ENCODE measurements at places on chromosomes 6 and 20. TPM values are rescaled to one million over a fixed set of nuclear protein-coding genes. Genes with fewer than 3 reads are reported as not detected.

DNA sequence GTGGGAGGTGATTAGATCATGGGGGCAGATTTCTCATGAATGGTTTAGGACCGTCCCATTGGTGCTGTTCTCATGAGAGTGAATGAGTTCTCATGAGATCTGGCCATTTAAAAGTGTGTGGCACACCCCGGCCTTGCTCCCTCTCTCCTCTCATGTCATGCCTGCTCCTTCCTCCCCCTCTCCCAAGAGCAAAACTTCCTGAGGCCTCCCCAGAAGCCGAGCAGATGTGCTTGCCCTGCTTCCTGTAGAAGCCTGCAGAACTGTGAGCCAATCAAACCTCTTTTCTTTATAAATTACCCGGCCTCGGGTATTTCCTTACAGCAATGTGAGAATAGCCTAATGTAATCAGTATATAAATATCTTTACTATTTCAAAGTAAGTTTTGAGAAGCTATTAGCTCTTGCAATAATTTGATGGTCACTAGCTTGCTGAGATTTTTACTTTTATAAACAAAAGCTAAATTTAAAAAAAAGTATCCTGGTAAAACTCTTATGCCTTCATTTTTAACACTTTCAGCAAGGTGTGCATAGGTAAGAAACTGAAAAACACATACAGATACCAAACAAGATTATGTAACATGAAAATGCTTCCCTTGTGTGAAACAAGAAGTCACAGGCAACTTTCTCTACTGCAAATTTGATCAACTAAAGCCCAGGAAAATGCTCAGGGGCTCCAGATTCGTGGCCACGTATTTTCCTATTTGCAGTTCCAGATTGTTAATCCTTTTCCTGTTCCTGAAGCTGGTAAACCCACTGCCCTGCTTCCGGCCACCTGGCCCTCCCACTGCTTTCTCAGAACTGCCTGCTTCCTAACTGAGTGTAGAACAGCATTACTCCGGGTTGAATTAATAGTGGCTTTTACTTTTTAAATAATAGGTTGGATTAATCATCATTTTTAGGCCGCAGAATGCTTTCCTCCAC, 395.1 kb upstream of the CNR1 start:
- no peak overlapping the region for H3K27ac ChIP-seq
- H3K4me3 ChIP-seq: no peak overlapping the region
- DNase-seq: no peak
- H3K4me1 ChIP-seq: no peaks in the 10 kb centered on the region
- H3K36me3 ChIP-seq: no peaks in the 10 kb centered on the region
- H3K27me3 ChIP-seq: no peaks in the 10 kb centered on the region

DNA sequence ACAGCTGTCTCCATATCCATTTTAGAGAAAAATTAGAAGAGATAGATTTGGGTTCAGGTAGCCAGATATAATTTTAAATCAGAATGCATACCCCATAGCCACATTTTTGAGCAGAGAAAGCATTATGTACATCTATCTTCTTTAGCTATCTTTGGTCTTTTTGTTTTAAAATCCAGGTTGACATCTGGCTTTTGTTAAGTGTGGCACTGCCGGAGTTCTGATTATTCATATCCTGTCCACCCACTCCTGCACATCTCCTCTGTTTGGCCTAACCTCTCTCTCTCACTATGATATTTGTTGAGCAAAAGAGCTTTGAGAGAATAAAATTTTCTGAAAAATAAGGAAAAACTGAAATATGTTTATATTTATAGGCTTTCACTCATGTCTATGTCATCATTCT, 189.7 kb downstream of the PACRG start:
- H3K4me1 ChIP-seq: no peaks in the 10 kb centered on the region
- no peaks in the 10 kb centered on the region for H3K27me3 ChIP-seq
- no peak overlapping the region for H3K27ac ChIP-seq
- no peak overlapping the region for H3K4me3 ChIP-seq

Gene PROKR2
- not detected for total RNA-seq

Gene MUCL3
- 4.6 TPM for total RNA-seq

Gene TSHZ2
- 5.2 TPM for total RNA-seq
